ENCODE measurements at places on chromosomes 5 and 9. TPM values are rescaled to one million over a fixed set of nuclear protein-coding genes. Genes with fewer than 3 reads are reported as not detected.

PAIP1 gene
- total RNA-seq = 43.0 TPM

- no peak for DNase-seq
These were observed 28.0 kb upstream of the ERAP1 start for GRCh38 chr5:96835791-96836191.

DNA sequence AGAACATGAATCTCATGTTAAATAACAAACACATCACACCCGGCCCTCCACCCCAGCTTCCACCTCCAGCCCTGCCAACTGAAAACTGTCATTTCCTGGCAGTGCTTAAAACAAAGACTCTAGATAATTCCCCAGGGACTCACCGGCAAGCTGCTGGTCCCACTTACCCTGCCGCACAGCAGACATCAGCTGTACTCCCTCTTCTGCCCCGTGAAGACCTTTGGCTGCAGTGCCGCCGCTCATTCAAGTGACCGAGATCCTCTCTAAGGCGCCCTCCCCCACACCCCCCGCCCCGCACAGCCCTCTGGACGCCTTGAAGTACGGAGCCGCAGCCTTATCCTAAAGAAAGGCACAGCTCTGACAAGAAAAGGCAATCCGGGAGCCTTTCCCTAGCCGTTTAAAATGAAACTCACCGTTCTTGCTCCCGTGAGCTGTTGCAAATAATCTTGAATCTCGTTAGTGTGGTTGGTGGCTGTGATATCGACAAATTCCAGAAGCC lies 434 bp downstream of the GLRX start:
- no peak for DNase-seq

GRCh38 chr5:77546-77945 lies 14.4 kb upstream of the PLEKHG4B start:
- DNase-seq = no peak

MLANA gene
- total RNA-seq = not detected

GRCh38 chr9:130157079-130157478 lies 15.1 kb upstream of the NCS1 start:
- DNase-seq = no peak

NSMF gene
- total RNA-seq = 35.1 TPM

DNA sequence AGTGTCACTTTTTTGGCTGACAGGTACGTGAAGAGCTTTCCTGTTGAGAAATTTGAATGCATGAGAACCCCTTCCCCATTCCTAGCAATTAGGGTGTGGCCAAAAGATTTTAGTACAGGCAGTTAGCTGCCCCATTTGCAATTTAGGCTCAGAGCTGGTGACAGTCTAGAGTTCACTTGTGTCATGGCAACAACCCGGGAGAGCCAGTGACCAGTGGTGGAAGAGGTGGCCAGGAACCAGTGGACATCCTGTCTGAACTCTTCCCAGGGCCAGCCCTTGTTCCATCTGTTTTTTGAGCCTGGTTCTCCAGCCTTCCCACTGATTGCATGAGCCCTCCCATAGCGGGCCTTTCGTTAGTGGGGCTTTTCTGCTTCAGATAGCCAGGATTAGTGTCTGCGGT lies 2.5 kb upstream of the NEUROG1 start:
- no peak for DNase-seq

GRCh38 chr9:96161819-96162218 lies 140.2 kb downstream of the HSD17B3 start:
- no peak for DNase-seq

DNA sequence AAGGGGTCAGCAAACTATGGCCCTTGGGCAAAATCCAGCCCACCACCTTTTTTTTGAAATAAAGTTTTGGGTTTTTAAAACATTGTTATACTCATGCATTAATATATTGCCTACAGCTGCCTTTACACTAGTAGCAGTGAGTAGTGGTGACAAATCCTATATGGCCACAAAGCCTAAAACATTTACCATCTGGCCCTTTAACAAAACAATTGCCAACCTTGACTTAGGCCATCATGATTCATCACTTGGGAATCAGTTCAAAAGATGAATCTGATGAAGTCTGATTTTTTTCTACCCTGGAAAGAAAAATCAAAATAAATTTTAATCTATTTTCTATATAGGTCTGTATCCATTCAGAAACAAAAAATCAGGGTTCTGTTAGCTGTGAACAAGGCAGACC lies 484.9 kb downstream of the BNC2 start:
- DNase-seq = no peak

RPL12 gene
- 2,052 TPM for total RNA-seq

PRRX2 gene
- not detected for total RNA-seq

DNA sequence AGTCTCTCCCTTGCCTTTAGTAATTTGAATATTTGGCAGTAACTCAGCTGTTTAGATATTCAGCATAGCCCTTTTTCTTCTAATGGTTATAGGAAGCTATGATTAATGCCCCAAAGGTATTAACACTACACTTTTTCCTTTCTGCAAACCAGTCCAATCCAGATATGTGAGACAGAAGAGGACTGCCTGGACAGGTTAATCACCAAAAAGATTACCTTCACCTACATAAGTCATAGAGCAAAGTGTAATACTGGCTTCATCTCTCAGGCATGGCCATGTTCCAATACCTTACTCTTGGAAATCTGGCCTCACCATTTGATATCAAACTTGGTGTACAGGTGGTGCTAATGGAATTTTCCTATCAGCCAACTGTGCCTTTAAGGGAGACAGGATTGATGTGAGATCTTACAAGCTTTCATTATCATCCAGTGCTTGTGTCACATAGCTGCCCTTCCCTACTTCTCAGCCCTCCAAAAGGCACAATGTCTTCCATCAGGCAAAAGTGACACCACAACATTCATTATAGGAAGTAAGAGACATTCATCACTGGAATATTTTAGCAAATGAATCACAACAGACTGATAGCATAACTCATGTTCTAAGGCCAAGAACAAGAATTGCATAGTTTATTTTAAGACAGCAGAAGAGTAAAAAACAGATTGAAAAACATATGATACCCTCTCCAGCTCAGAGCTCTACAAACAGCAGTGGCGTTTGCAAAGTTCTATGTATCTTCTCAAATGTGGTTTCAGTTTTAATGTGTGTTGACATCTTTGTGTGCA lies 91.2 kb upstream of the PAM start:
- no peak for DNase-seq

DNA sequence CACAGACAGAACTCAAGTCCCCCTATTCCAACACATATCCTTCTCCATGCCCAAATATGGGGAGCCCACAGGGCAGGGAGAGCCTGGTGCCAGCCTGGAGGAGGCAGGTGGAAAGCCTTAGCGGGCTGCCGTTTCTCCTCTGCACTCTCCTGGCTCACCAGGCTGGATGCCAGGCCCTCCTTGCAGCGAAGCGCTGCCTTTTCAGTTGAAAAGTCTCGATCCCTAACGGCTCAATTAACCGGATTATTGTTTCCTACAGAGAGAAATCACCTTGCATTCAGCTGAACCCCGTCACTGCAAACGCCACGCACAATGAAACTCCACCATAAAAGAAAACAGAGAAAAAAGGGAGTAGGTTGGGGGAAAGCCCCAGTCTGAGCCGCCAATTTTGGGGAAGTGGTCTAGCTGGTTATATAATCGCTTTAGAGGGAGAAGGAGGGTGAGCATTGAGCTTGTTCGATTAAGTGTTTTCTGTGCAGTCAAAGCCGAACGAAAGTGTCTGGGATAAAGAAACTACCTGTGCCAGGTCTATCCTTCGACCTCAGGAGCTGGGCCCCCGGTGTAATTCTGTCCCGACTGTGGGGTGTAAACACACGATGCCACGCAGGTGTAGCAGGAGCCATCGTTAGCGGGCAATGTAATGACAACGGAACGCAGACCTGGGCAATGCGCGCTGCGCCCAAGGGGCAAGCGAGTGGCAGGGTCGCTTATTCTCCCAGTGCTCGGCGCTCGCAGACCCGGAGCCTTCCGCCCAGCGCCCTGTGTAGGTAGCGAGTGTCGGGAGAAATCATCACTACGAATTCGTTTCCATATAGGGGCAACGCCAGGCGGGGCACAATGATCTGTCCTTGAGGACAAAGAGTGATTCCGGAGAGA lies 3.8 kb downstream of the BARHL1 start:
- no peak for DNase-seq

ZNF454 gene
- not detected for total RNA-seq

GRCh38 chr5:78699552-78700153 lies 51.1 kb upstream of the LHFPL2 start:
- DNase-seq = no peak

SLC34A1 gene
- total RNA-seq = 0.10 TPM

ROR2 gene
- total RNA-seq = not detected

DNA sequence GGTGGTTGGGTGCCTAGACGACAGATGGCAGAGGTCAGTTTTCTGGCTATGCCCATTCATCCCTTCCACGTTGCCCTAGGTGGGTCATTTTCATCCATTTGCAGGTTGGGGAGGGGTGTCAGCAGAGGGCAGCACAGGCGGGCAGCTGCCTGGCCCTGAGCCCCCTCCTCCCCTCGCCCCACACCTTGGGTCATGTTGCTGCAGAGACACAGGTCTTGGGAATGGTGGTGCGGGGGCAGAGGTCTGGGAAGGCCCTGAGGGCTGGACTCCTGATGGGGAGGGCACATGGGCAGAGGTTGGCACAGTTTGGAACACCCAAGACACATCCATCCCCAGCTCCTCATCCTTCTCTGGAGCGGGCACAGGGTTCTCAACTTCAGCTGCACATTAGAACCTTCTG lies 103.2 kb upstream of the LMX1B start:
- DNase-seq = no peak

GPR150 gene
- total RNA-seq = 1.3 TPM

SLC2A8 gene
- 13.7 TPM for total RNA-seq

GRCh38 chr9:87796196-87796595 lies 70.3 kb downstream of the CTSL start:
- no peak for DNase-seq

DNA sequence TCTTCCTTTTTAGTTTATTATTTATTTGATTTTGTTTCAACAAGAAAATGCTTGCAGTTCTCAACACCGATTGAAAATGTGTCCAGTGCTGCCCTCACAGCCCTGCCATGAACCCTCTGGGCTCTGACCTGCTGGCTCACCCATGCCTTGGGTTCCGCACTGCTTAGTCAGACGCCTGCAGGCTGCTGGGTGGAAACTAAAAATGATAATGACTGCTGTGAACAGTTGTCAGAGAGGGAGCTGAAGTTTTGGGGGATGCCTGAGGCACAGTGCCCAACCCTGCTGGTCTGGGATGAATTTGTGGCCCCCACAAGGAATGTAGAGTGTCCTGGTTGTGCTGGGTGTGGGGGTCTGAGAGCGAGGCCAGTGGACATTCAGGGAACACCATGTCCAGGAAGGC lies 22.2 kb upstream of the CFAP157 start:
- DNase-seq = no peak

FRMD3 gene
- 0.21 TPM for total RNA-seq

Measured in GM12878 (cell line).